Skin of body (tissue), 3 donors: ENCODE measurements at places on chromosomes 3 and 15. TPM values are rescaled to one million over a fixed set of nuclear protein-coding genes. Genes with fewer than 3 reads are reported as not detected.

Gene TMC3
- total RNA-seq: 0.20 TPM

Gene REC114
- total RNA-seq: not detected

Gene SLC22A14
- 0.30 TPM for total RNA-seq

Gene ERC2
- total RNA-seq: 2.5 TPM

Gene RTP3
- total RNA-seq: not detected

Gene NANOGP8
- 0.89 TPM for total RNA-seq

Gene GOLGA6B
- 0.10 TPM for total RNA-seq

Gene ANKRD63
- total RNA-seq: not detected
